PC-3 (cell line): ENCODE measurements at places on chromosomes 1 and 21.

GRCh38 chr21:46222436-46223116 is 6.0 kb downstream of the LSS start:
- DNase-seq: no peak

DNA sequence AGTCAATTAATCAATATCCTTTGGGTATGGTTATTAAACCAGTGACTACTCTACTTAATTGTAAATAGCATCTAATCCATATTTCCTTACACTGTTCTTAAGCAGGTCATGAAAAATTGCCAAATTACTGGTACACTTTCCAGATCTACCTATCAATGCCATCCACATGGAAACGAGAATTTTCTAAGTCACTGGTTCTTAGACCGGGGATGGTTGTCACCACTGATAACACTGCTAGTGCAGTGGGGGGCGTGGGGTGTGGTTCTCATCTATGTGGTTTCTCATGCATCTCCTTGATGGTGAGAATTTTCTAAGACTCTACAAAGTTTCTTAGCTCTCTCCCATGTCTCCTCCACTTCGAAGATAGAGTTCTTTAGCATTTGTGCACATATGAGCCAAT is 63.7 kb upstream of the COG2 start:
- DNase-seq: no peak

GRCh38 chr1:7068552-7068951 is 283.3 kb downstream of the CAMTA1 start:
- DNase-seq: no peak

DNA sequence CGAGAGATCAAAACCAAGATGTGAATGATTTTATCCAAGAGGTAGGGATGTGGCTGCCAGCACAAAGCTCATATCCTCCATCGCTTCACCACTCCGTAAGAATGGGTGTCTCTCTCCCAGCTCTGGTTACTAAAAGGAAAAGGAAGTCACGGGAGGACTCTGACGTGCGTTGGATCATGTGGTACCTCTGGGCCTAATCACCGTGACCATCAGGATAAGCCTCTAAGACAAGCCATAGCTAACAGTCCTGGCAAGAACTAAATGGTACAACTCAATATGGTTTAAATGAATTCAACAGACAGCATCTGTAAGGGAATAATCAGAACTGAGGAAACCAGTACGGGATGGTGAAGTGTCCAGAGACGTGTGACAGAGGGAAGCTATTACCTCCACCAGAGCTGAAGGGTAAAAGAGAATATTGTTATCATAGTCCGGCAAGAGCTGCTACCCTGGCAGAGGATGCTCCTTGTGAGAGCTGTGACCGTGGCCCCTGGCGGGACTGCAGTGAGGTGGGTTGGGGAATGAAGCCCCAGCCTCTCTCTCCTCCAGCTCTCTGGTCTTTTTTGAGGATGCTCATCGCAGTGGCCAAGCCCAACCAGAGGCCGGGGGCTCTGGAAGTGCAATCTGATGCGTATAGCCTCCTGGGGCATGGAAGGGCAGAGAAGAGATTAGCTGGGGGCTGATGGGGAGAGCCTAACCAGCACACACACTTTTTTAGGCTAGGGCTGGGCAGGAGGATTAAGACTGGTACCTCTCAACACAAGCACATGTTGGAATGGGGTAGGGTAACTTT is 54.2 kb downstream of the KIAA1614 start:
- no peak for DNase-seq

DNA sequence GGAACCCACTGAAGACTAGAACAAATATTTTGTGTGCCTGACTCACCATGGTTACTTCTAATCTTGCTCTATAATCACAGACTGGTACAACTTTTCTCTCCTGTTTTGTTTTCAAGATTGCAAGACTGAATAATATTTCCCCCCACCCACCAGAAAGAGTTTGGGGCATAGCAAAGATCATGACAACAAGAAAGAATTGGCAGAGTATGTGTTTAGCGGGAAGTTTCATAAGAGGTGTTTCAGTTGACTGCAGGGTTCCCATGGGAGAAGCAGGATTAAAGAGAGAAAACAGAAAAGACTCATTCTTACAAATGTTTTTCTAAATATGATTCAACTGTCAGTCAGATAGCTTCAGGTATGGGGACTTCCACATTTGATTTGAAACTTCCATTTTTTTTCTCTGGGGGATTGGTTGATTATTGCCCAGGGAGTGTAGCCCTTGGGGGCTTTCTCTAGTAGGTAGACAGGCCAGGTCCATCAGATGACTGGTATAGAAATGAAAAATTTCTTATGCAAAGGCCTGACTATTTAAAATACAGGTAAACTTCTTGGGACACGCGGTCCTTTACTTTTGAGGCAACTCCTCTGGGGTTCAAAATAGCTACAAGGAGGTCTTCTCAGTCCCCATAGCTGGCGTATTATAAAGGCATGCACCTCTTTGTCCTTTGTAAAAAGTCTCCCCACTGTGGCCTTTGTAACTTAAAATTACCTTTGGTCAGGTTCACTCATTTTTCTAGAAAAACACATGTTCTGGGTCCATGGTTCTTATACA is 13.9 kb downstream of the OR14I1 start:
- peak; percentile 51 for DNase-seq

DNA sequence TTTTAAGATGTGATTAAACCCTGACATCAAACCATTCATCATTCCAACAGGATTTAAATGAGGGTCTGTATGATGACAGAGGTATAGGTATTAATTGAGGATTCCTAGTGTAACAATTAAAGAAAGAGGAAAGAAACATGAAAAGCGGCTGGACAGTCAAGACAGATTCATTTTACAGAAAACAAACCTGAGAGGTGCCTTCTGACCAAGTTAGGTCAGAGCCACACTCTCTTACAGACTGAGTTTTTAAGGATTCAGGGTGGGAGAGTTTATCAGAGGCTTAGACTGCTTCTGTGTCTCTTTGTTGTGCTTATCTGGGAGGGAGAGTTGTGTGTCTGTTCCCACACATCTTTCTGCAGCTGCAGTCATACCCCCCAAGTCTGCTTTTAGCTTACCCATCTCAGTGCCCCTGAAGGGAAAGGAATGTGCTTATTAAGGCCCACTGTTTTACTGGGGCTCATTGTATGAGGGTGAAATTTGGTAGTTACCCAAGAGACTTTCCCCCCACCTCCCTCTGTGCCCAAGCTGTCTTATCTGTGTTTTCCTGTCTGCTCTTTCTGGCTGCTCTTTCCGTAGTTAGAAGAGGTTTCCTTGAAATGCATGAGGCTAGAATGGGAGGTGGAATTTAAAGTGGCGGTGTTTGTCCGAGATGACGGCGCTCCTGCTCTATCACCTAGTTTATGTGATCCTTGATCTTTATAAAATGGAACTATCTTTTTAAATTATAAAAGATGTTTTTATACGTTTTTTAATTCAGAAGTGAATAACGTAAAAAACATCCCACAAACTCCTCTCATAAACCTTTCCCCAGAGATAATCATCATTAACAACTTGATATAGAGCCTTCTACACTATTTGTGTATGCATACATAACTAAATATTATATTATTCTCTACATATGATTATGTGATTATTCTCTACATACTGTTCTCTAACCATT is 96.0 kb upstream of the TNFSF4 start:
- no peak for DNase-seq

- peak; percentile 75 for DNase-seq
Measured at GRCh38 chr21:45386728-45387371, 18.1 kb upstream of the COL18A1 start.

DNA sequence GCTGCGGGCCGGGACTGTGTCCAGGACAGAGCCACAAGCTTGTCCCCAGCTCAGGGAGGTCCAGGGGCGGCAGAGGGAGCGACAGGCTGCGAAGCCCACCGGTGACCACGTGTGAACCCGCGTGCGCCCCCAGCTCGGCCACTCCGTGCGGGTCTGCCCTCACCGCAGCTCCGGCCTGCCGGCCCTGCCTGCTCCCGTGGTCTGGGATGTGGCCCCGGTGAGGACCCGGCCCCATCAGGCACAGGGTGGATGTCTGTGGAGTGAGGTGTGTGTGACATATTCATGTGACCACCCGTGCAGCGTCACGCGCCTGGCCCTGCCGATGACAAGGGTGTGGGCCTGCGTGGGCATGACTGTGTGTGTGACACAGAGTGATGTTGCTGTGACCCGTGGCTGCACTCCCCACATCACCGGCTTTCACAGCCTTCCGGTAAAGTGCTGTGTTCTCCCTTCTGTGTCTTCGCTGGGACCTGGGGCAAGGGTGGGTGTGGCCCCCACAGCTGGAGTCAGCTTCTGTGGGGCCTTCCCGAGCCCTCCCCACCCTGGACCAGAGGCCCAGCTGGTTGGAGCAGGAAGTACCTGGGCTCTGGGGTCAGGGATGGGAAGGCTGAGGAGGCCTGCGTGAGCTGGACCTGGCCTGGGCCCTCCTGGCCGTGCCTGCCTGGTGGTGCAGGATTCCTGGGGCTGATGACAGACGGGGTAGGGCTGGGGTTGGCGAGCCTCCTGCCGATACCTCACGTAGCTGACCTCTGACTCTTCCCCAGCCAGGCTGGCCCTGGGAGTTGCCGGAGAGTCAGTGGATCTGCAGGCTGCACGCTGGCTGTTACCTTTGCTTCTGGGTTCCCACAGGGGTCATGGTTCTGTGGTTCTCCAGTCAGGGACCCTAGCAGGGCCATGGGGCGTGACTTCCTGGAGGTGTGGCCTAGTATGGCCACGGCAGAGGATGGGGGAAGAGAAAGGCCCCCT is 4.1 kb downstream of the RNF223 start:
- DNase-seq: peak; percentile 54
